ENCODE measurements at places on chromosomes 12 and 14. TPM values are rescaled to one million over a fixed set of nuclear protein-coding genes. Genes with fewer than 3 reads are reported as not detected.

DNA sequence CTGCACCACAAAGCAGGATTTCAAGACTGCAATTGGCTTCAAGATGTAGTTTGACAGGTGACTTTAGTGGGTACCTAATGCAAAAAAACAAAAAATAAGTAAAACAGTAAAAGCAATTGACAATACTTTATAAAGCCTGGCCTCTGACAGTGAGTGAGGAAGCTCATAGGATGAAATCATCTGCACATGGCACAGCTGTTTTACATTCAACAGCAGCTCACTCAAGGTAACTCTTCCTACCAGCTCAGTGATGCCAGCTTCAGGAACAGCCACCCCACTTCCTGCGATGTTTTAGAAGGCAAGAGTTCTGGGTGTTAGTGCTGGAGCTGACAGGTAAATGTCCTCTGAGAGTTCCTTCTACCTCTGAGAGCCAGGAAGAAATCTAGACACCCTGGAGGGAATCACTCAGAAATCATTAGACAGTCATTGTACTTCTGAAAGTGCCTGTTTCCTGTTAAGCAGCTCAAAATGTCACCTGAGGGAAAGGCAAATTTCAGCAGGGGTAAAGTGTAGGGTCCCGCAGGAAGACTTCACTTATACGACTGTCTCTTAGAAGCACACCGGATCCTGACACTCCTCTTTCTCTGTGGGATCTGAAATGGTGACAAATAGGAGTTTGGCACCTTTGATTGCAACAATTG lies 99.9 kb downstream of the FOXN3 start:
- no peaks in the 10 kb centered on the region for H3K4me1 ChIP-seq
- no peak for DNase-seq
- no peak overlapping the region for H3K4me3 ChIP-seq

DNA sequence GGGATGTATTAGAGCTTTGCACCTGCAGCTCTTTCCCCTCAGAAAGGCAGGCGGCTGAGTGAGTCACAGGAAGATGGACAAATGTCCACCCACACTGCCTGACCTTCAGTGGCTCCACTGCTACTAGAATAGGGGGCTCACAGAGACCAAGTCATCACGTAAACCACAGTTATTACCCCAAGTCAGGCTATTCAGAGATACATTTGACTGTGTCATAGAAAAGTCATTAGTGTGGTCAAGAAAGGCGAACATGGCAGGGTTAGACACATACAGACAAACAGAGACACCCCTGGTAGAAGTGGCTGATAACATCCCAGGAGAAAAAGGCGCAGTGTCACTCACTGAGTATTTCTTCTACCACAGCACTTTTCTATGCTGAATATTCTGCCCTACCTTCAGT lies 36.0 kb downstream of the GCH1 start:
- no peak overlapping the region for H3K4me3 ChIP-seq
- no peaks in the 10 kb centered on the region for H3K27me3 ChIP-seq
- H3K27ac ChIP-seq: no peak overlapping the region
- DNase-seq: no peak
- no peaks in the 10 kb centered on the region for H3K4me1 ChIP-seq
- H3K36me3 ChIP-seq: no peaks in the 10 kb centered on the region

- peak overlapping the region; percentile 80 for H3K4me3 ChIP-seq
- no peaks in the 10 kb centered on the region for H3K36me3 ChIP-seq
- H3K4me1 ChIP-seq: peaks cover 74% of the 10 kb centered on the region
- peak overlapping the region; percentile 71 for H3K27ac ChIP-seq
- DNase-seq: no peak
These were observed 10.9 kb downstream of the CTDSP2 start for GRCh38 chr12:57835366-57836288.

DNA sequence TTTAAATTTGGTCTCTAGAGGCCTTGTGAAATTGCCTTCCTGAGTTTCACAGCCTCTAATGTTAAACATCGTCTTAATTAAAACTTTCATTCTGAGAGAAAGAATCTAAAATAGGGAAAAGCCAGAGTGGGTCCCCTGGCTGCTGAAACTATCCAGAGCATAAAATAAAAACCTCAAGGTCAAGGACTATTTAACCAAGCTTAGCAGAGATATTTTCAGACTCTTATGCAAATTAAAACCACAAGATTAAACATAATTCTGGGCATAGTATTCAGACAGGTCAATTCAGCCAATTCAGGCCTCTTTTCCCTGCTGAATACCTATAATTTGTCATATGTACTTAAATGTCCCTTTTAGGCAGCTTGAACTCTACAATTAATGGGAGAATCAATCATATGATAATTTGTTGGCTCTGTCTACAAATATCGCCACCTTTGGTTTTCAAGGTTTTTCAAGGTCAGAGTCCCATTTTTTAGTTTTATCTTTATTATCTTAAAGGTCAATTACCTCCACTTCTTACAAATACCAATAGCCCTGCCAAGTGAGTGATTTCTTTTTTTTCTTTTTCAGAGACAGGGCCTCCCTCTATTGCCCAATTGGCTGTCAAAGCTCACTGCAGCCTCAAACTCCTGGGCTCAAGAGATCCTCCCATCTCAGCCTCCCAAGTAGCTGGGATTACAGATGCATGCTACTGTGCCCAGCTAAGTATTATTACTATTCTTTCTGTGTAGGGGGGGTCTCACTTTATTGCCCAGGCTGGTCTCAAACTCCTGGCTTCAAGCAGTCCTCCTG lies 257.1 kb downstream of the PHLDA1 start:
- no peak overlapping the region for H3K27ac ChIP-seq
- H3K4me1 ChIP-seq: no peaks in the 10 kb centered on the region
- no peaks in the 10 kb centered on the region for H3K27me3 ChIP-seq
- no peak overlapping the region for H3K4me3 ChIP-seq
- H3K36me3 ChIP-seq: no peaks in the 10 kb centered on the region

DNA sequence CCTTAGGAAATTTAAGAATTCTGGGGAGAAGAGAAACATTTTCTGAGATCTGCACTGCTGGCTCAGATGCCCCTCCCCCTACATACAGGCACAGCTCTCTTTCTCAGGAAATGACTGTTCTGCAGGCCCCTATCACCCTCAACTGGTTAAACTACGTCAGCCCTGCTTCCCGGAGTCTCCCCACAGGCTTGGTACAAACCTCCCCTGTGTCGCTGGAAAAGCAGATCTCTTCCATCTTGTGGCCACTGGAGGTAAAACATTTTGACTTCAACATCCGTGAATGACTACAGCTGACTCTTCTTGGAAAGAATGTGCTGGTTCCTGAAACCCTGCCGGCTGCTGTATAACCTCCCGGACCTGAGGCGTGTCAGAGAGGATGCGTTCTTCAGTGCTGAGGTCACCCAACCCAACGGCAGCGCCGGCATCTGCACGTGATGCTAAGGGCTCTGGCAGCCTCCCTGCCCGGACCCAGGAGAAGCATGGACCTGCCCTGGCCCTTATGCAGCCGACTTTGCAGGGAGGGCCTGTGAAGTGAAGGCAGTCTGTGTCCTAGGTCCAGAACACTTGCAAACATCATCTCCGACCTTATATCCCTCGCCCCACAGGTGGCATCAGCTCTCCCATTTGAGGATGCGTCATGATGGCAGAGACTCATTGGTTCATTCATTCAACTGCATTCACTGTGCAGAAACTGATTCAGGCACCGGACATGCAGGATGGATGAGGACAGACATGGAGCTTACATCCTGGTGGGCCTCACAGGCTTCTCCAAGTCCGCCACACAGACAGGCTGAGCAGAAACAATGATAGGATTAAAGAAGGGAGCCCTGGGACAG lies 129.2 kb downstream of the GCH1 start:
- H3K4me3 ChIP-seq: no peak overlapping the region
- H3K27ac ChIP-seq: peak overlapping the region; percentile 90
- H3K36me3 ChIP-seq: no peaks in the 10 kb centered on the region
- no peaks in the 10 kb centered on the region for H3K27me3 ChIP-seq

DNA sequence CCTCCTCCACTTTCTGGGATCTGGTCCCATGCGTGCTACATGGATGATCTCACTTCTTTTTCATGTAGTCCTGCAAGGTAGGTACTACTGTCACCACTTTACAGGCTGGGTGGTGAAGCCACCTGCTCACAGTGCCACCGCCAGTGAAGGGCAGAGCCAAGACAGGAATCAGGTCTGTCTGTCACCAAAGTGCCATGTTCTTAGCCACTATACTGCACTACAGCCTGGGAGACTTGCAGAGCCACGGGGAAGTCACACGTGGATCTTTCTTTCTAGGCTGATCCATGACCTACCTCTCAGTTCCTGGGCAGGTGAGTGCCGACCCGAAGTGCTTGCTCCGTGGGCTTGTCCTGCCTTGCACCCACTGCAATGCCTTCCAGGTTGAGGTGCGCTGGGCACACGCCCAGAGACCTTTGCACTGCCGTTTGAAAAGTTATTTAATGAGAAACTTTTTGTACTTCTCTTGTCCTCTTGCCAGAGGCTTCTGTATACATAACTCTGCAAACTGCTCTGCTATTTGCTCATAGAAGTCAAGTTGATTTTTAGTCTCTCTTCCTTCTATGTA lies 19.7 kb upstream of the CLMN start:
- H3K27me3 ChIP-seq: no peaks in the 10 kb centered on the region
- no peaks in the 10 kb centered on the region for H3K4me1 ChIP-seq
- no peaks in the 10 kb centered on the region for H3K36me3 ChIP-seq
- H3K4me3 ChIP-seq: no peak overlapping the region
- DNase-seq: no peak

DNA sequence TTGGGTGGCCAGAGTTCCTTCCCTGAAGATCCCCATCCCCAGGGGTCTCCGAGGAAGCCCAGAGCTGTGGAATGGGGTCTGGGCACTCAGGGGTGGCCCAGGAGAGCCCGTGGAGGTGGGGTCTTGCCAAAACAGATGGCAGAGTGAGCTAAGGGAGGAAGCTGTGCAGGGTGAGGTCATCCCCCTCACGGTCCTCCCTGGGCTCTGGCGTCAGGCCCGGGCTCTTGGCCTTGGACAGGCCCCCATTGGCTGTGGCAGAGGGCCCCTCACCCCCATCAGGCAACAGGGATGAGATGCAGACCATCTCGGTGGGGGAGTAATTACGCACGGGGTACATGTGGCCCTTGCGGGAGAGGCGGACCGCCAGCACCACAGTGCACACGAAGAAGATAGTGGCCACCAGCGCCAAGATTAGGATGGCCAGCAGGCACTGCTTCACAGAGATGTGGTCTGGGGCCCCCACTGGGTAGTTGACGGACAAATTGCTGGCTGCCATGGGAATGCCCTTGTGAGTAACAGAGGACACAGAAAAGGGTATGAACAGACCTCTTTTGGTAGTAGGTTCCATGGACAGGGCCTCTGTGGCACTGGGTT lies 10.7 kb downstream of the SELPLG start:
- H3K27me3 ChIP-seq: no peaks in the 10 kb centered on the region
- H3K36me3 ChIP-seq: no peaks in the 10 kb centered on the region
- H3K4me3 ChIP-seq: no peak overlapping the region

GRCh38 chr12:57047981-57048380 lies 1.9 kb downstream of the MYO1A start:
- no peaks in the 10 kb centered on the region for H3K27me3 ChIP-seq
- no peaks in the 10 kb centered on the region for H3K4me1 ChIP-seq
- H3K36me3 ChIP-seq: no peaks in the 10 kb centered on the region
- no peak overlapping the region for H3K4me3 ChIP-seq

GRCh38 chr12:107490010-107490409 lies 195.6 kb upstream of the PWP1 start:
- H3K4me3 ChIP-seq: no peak overlapping the region
- no peaks in the 10 kb centered on the region for H3K36me3 ChIP-seq
- no peaks in the 10 kb centered on the region for H3K27me3 ChIP-seq
- H3K4me1 ChIP-seq: no peaks in the 10 kb centered on the region
- no peak overlapping the region for H3K27ac ChIP-seq
- DNase-seq: no peak

GRCh38 chr12:106498056-106498455 lies 84.7 kb upstream of the RFX4 start:
- DNase-seq: no peak
- no peak overlapping the region for H3K27ac ChIP-seq
- no peaks in the 10 kb centered on the region for H3K27me3 ChIP-seq
- no peaks in the 10 kb centered on the region for H3K4me1 ChIP-seq
- H3K4me3 ChIP-seq: no peak overlapping the region

- peak overlapping the region; percentile 40 for H3K4me3 ChIP-seq
- no peaks in the 10 kb centered on the region for H3K36me3 ChIP-seq
- H3K27ac ChIP-seq: peak overlapping the region; percentile 67
- DNase-seq: peak; percentile 88
- H3K4me1 ChIP-seq: no peaks in the 10 kb centered on the region
These were observed 37.0 kb downstream of the RASAL1 start for GRCh38 chr12:113098441-113099028.

PTPRB gene
- total RNA-seq: 36.1 TPM

SYNDIG1L gene
- 1.0 TPM for total RNA-seq

DUSP16 gene
- 63.3 TPM for total RNA-seq

STYK1 gene
- 3.5 TPM for total RNA-seq

MARCHF9 gene
- total RNA-seq: 9.8 TPM

DEPDC4 gene
- 1.3 TPM for total RNA-seq

DDN gene
- total RNA-seq: under 0.01 TPM

PAPLN gene
- total RNA-seq: 19.7 TPM

DNAI7 gene
- 1.1 TPM for total RNA-seq

CRIP2 gene
- 92.1 TPM for total RNA-seq

All from breast epithelium (tissue), 4 donors.